ENCODE measurements at places on chromosomes 1 and 21.

GRCh38 chr1:81155131-81155530, 645.6 kb upstream of the ADGRL2 start:
- DNase-seq: no peak

- DNase-seq: no peak
Observed at GRCh38 chr1:58864654-58865053, 80.8 kb upstream of the JUN start.

GRCh38 chr1:226320930-226321329, 12.0 kb upstream of the LIN9 start:
- no peak for DNase-seq

DNA sequence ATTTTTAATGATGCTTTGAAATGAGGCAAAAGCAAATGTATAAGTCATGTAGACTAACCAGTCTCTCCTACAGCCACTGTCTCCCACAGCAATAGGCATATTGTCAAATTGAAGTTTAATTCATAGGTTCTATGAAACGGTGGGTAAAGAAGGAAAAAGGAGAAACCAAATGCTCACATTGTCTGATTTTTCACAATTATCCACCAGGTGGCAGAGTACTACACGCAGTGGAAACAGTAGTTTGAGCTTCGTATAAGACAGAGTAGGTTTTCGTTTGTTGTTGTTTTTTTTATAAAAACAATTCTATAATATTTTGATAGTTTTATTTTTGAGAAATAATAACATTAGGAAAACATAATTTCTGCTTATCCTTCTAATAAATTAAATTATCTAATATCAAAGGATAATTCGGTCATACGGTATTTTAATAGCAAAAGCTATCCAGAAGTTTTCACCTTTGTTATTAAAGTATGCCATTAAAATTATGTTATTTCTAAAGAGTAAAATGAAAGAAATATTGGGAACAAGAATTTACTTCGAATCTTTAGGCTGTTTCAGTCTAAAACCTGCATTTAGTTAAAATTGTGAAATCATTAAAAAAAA, 39.1 kb downstream of the TYW3 start:
- peak; percentile 18 for DNase-seq

GRCh38 chr1:237903961-237904360, 13.2 kb upstream of the ZP4 start:
- no peak for DNase-seq

GRCh38 chr1:200233393-200233792, 176.4 kb downstream of the ZNF281 start:
- DNase-seq: no peak

GRCh38 chr1:115134850-115135480, 45.7 kb upstream of the TSPAN2 start:
- peak; percentile 49 for DNase-seq

GRCh38 chr1:79304131-79304530, 297.6 kb upstream of the ADGRL4 start:
- DNase-seq: peak; percentile 52

DNA sequence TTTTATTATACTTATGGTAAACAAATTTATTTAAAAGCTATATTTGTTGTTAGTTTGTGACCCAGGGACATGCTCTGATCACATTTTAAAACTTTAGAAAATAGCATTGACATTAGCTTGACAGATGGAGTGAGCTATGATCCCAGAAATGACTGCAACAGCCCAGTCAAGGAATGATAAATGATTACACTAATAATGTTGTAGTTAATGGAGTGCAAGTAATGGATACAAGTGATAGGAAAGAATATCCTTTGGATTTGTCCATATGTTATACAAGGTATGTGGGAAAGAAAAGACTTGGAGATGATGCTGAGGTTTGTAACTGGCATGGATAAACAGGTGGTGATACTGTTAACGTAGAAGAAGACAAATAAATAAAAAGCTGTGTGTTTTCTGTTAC, 1908.7 kb downstream of the MRPL39 start:
- no peak for DNase-seq
